NCI-H774 (cell line): ENCODE measurements at places on chromosomes 12 and 14.

- DNase-seq: no peak
Measured at GRCh38 chr14:77800814-77801213, 905 bp downstream of the ADCK1 start.

GRCh38 chr12:111327474-111327873, 41.4 kb downstream of the PHETA1 start:
- no peak for DNase-seq

GRCh38 chr12:110849221-110849620, 2.4 kb downstream of the CCDC63 start:
- DNase-seq: no peak

- no peak for DNase-seq
Measured at GRCh38 chr12:27996761-27997160, 24.2 kb upstream of the PTHLH start.

DNA sequence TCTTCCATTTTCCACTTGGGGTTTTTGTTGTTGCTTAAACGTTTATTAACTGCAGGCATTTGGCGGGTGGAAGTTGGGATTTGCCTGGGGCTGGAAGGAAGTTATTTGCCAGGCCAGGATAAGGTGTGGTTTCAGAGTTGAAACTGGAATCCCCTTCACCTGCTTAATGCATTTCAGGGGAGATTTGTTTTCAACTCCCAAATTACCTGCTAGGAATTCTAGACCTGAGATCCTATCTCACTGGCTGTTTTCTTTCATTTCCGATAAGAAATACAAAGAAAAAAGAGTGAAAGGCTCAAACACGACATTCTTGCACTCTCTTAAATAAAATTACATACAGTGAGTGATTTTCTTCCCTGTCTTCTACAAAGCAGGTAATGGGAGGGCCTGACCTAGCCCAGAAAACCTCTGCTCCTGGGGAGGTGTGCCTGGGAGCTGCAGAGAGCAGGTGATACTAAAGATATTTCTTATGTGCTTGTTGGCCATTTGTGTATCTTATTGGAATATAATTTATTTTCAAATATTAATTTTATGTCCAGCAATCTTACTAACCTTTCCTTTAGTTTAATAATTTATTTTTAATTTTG, 278.2 kb downstream of the ZFP36L1 start:
- no peak for DNase-seq

- DNase-seq: no peak
Measured at GRCh38 chr14:94600148-94600545, 12.0 kb upstream of the SERPINA3 start.

- no peak for DNase-seq
Measured at GRCh38 chr14:76863724-76864407, 37.7 kb downstream of the LRRC74A start.

DNA sequence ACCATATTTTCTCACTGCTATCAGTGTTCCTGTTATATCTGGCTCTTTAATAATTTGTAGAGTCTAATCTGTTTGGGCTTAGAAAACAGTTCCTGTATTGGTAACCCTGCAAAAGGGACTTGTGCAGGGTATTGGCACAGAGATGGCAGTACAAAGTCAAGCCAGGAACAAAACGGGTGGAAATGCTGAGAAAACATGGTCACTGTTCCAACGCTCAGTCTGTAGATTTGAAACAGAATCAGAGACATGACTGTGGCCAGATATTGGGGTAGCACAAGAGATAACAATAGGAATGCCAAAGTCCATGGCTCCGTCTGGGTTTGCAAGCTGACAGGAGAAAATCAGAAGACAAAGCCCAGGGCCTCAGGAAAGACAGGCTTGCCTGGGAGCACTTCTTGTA, 290.7 kb upstream of the PDE3A start:
- no peak for DNase-seq

- no peak for DNase-seq
Measured at GRCh38 chr14:95117937-95118721, 39.2 kb downstream of the DICER1 start.

- DNase-seq: no peak
Measured at GRCh38 chr12:108779998-108780688, 48.8 kb upstream of the CORO1C start.

DNA sequence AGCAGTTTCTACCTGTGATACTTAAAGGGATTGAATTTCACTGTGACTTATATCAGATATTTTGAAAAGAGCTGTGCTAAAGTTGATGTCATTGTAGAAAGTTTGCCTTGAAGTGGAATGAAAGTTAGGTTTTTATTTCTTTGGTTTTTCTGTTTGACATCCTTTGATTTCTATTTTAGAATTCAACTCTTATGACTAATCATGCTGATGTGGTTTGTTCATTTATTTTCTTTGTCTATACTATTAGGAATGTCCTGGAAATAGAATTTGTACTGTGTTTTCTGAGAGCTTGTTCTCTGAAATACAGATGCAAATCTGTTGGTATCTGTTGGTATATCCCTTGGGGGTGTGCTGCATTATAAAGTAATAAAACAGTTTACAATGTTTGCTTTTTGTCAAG, 3.3 kb downstream of the CNOT2 start:
- DNase-seq: no peak

DNA sequence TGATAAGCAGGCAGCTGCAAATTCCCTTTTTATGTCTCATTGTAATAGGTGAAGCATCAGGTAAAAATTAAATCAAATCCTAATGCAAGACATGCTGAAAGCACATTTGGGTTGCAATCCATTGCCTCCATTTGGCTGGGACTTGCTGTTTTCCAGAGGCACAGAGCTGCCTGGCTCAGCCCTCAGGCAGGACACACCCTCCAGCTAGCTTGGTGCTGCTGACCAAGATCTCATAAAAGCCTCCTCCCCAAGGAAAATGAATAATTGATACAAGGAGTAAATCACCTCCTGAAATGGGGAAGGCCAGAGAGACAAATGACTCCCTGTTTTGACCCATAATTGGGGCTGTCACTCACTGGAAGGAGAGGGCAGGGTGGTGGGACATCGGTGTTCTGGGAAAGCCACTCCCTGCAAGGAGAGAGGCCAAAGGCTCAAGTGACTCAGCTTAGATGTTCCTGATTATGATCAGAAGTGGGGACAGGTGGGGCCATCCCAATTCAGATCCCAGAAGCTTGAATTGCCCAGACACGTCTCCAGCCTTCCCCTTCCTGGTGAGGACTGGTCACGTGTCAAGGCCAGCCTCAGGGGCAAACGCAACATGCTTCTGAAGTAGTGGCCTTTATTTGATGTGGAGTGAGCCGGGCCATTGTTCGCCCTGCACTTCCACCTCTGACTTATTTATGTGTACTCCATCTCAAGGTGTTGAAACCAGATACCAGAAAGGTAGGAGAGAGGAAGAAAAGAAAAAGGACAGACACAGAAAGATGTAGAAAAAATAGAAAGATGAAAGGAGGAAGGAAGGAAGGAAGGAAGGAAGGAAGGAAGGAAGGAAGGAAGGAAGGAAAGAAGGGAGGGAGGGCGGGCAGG, 773.7 kb downstream of the BCL11B start:
- no peak for DNase-seq

GRCh38 chr14:24055971-24056799, 4.4 kb downstream of the CARMIL3 start:
- DNase-seq: no peak

GRCh38 chr12:117466677-117467362, 105.4 kb upstream of the NOS1 start:
- DNase-seq: no peak

DNA sequence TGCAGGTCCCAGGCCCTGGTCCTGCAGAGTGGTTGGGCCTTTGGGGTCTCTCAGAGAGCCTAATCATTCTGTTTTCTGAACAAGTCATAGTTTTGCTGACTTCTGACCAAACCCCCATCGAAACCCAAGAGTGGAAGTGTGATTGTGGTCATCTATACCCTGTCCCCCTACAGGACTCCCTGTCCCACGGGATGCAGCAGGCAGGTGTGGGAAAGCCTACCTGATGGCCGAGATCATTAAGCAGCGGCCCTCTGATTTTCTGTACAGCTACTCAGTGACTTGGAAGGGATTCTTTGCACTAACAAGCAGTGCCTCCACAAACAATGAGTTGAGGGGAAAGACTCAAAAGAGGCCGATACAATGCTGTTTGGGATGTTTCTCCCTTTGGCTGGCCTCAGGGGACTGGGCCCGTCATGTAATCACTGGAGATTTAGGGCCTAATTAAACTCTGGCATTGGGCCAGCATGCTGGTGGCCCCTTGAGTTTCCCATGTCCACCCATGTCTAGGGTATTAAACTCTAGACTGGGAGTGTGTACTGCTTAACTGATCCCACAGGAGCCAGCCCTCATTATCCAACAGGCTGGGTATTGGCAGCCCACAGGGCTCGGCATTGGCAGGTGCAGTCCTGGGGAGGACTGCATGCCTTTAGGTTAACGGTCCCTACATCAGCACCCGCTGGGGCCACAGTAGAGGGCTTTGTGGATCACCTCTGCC, 192.8 kb downstream of the ZFP36L1 start:
- DNase-seq: no peak

GRCh38 chr14:73633116-73634010, 11.4 kb upstream of the DNAL1 start:
- peak; percentile 25 for DNase-seq

DNA sequence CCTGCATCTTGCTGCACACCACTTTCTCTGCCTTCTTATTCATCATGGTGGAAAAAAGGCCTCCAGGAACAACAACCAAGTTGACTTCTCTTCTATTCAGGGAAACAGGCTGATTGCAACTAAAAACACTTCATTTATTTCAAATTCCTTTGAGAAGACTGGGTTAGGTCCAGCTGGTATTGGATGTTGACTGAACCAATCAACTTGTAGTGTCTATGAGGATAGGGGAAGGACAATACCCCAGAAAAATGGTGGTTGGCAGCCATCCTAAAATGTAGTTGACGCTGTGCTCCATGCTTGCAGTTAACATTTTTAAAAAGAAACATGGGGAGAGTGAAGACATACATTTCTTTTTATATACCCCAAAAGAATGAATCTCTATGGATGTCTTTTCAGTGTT, 34.4 kb upstream of the CRADD start:
- DNase-seq: no peak

DNA sequence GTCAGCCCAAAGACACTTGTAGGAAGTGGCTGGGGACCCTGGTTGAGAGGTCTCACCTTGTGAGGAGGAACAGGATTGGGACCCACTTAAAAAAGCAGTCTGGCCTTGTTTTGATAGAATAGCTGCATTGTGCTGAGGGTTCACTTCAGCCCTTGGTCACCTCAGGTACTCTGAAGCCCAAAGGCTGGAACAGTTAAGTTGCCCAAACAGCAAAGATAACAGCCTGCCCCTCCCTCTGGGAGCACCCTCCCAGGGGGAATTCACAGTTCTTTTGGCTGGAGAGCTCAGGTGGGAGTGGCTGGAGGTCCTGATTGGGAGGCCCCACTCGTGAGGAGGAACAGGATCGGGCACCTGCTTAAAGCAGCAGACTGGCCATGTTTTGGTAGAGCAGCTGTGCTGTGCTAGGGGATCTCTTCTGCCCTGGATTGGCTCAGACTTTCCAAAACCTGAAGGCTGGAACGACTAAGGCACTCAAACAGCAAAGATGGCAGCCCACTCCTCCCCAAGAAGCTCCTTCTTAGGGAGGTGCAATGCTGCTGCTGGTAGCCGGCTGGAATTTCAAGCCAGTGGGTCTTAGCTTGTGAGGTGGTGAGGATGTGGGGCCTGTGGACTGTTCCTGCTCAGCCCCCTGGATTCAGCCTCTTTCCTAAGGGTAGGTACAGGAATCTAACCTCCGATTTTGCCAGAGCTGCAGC, 143.8 kb upstream of the SLC38A2 start:
- DNase-seq: no peak

DNA sequence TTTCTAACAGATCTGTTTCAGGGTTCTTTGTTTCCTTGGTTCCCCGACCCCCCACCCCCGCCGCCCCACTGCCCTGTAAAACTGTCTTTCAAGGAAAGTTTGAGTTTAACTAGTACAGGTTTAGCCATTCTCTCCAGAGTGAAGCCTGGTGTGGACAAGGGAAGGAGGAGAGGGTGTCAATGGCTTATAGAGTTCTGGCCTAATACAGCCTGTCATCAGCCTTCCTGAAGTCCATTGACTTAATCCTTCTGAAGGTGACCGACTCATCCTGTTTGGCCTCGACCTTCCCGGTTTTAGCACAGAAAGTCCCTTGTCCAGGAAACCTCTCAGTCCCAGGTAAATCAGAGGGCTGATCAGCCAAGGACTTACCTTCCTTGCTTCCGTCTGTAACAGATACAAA, 11.0 kb upstream of the P2RX4 start:
- no peak for DNase-seq

GRCh38 chr14:93160353-93160801, 24.3 kb downstream of the MOAP1 start:
- no peak for DNase-seq

DNA sequence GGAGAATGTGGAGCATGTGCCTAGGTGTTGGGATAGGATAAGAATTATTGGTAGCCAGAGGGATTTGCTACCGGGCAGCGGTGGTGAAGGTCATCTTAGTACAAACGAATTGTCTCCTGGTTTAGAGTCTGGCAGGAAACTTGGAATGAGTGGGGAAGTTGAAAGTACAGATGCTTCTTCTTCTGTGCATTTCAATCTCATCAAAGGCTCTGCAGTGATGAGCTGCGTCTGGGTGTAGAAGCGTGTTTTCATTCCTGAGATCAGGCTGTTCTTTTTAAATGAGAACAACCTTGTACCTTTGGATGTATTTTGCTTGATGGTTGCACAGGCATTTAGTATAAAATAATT, 2.1 kb downstream of the WNK1 start:
- DNase-seq: no peak

- DNase-seq: peak; percentile 84
Measured at GRCh38 chr12:95336387-95337067, 118.9 kb downstream of the VEZT start.

DNA sequence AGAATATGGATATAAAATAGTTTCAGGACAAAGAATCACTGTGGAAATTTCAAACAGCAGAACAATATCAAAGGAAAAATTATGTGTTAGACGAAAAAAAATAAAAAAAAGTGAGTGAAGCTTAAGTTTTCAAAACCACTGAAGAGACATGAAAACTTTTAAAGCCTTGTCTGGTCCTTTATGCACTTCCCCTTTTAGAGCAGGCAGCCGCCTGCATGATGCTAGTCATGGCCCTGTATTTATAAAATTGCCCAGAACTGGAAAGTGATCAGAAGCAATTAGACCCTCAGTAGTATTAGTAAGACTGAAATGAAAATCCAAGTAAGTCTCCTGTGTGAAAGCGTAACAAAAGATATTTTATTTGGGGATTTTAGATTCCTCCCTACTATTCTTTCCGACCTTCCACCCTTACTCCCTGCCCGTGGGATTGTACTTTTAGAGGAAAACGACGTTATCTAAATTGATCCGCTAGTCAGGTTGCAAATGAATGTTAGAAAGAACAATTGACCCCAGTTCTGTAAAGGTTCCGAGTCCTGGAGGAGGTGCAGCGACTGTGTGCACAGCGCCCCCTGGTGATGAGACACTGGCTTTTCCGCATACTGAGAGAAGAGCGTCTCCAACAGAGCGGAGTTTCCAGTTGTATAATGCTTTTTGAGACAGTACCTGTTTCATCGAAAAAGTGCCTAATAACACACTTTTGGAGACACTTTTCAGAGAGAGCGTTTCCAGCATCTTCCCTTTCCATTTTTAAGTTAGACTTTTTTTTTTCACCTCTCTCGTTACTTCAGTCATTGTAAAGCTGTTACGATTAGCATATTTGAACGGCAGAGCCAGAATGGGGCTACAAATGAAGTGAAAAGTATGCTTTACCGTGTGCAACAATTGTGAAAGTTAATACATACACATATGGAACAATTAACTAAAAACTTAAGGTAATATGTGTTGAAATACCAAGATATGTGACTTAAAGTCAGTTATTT, 12.4 kb downstream of the MGST1 start:
- DNase-seq: no peak

GRCh38 chr14:54864526-54864925, 38.1 kb downstream of the GCH1 start:
- DNase-seq: no peak
